ENCODE measurements at places on chromosomes 6 and 20.

GRCh38 chr6:3247255-3248146 lies 11.2 kb upstream of the PSMG4 start:
- peak; percentile 77 for DNase-seq

GRCh38 chr6:20705741-20706140 lies 171.5 kb downstream of the CDKAL1 start:
- DNase-seq = no peak

DNA sequence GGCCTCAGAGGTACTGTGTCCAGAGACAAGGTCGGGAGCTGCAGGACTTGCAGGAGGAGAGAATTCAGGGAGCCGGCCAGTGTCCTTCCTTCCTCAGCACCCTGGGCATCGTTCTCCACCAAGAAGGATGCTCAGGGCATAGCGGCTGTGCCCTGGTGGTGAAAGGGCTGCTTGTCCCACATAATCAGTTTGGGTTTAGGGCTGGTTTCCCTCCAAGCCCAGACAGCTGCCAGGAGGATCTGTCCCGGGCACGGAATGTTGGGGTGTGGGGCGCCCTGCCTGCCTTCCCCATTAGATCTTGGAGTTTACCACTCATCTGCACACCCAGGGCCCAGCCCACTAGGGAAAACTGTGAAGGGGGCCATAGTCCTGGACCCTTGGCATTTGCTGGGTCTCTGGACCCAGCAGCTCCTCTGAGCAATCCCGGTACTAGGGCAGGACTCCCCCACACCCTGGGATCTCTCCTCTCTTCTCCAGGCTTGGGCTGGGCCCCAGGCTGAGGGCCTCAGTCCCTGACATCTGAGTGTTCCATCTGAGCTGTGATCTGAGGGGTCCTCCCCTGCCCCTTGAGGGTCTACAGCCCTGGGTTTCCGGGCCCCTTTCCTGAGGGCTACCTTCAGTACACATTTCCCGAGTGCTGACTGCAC lies 18.6 kb upstream of the SPDEF start:
- DNase-seq = no peak

GRCh38 chr6:122401104-122401503 lies 1.7 kb downstream of the HSF2 start:
- no peak for DNase-seq

- no peak for DNase-seq
Observed at GRCh38 chr6:5110246-5110645, 25.1 kb downstream of the PPP1R3G start.

DNA sequence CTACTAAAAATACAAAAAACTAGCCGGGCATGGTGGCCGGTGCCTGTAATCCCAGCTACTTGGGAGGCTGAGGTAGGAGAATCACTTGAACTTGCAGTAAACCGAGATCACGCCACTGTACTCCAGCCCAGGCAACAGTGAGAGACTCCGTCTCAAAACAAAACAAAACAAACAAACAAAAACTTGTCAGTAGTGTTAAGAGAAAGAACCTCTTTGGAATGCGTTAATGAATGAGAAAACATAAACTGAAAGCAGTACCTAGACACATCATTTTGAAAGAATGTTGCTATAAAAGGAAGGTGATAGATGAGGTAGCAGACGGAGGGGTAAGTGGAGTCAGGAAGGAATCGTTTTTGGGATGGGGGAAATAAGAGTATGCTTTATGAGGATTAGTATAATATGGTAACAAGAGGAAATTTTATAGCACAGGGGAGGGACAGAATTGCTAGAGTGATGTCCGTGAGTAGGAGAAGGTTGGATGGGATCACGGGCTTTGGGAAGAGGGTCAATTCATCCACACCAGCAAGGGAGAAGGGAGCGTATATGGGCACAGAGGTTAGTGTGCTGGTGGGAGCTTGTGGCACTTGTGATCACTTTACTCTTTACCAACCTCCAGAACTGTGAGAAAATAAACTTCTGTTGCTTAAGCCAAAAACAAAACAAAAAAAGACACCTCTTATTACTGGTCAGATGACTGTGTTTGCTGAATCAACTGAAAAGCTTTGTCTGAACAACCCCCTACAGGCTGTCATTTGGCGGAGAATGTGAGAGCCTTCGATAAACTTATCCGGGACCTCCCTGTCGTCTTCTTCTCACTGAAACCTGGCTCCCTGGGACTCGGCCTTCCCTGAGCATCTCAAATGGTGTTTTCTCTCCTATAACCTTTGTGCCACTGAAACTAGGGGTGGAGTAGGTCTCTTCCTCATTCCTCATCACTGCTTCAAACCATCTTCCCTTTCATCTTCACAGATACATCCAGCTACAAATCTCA lies 48.9 kb upstream of the TFAP2A start:
- DNase-seq = no peak

DNA sequence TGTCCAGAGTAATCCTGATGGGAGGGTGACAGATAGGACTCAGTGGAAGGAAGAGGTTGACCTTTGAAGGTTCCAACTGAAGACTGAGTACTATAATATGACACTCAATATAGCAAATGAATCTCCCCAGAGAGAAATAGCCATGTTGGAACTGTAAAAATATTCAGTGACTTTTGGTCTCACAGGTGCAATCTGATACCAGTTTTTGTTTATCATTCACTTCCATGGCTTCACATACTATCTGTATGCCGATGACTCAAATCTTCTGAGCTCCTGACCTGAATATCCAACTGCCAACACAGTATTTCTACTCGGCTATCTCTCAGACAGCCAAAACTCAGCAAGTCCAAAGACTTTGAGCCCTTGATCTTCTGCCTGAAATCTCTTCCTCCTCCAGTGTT lies 21.8 kb upstream of the PKHD1 start:
- DNase-seq = no peak

DNA sequence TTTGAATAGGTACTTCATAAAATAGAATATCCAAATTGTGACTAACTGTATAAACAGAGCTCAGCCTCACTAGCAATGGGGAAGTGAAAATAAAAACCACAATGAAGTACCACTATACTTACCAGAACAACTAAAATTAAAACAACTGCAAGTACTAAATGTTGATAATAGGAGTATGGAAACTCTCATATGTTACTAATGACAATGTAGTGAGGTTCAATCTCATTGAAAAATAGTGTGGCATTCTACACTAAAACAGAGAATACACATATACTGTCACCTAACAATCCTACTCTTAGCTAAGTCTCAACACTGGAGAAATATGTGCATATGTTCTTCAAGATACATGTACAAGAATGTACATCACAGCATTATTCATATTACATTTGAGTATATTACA lies 132.0 kb upstream of the CARMIL1 start:
- no peak for DNase-seq

- no peak for DNase-seq
Observed at GRCh38 chr6:137589067-137589848, 95.1 kb upstream of the OLIG3 start.

- no peak for DNase-seq
Observed at GRCh38 chr6:85251300-85251699, 198.6 kb upstream of the NT5E start.

DNA sequence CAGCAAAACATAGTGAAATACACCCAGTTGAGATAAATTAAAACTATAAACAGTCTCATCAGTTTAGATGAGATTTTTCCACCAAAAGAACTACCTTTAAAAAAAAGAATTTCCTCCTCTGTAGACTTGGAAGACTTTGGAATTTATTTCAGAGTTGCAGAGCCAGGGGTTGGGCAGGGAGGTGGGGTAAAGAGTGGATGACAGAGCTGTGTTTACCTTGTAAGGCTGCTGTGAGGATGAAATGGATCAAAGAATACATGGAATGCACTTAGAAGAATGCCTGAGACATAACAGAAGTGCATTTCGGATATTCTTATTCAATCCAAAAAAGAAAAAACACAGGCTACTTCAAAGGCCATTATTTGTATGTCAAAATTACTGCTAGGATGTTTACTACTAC lies 6.4 kb upstream of the LY86 start:
- DNase-seq = no peak

DNA sequence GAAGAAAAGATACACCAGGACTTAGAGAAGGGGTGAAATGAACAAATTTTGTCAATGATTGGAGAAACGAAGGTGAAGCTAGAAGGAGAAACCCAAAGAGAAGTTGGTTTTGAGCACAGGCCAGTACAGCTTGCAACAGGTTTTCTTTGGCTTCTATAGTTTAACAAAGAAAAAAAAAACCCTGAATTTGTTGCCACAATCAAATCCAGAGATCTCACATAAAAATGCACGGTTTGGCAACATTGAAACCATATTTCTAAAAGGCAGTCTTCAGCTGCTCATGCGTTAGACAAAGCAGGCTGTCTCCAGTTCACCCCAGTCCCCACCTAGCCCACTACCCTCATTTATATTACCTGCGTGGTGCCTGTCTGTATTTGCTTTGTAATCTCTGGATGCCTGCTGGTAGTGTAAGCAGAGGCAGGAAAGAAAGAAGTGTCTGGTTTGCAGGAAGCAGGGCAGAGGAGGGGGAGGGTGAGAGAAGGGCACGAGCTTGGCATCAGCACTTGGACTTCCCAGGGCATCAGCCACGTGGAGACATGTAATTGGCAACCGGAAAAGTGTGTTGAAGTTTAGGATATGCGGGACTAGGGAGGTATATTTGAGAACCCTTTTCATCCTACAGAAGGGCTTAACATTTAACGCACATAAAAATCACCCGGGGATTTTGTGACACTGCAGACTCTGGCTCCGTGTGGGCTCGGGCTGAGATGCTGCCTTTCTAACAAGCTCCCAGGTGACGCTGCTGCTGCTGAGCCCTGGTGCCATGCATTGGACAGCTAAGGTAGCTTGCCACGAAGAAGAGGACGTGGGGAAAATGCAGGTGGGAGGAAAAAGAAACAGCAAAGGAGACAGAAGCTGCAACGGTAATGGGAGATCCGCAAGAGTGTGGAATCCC lies 14.4 kb downstream of the PFDN4 start:
- DNase-seq = no peak

- peak; percentile 23 for DNase-seq
Observed at GRCh38 chr6:150937132-150937906, 71.8 kb downstream of the MTHFD1L start.

GRCh38 chr6:150091476-150091875 lies 22.6 kb upstream of the ULBP3 start:
- DNase-seq = no peak

- DNase-seq = peak; percentile 100
Observed at GRCh38 chr6:136014454-136015437, 163.2 kb downstream of the PDE7B start.

DNA sequence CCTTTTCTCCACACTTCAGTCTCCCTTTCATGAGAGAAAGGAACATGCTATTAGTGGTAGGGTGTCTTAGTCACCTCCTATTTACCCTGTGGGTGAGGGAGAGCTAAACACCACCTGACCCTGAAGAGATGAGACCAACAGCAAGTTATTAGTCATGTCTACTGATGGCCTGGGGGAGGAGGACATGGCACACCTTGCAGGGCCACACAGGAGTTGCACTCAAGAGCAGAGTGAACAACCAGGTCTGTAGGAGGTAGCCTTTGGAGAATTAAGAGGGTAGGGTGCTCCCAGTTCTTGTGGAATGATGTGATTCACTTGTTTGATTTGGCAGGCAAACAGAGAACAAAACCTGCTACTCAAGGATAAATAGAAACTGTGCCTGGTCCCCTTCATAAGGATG lies 82.7 kb upstream of the FABP7 start:
- DNase-seq = no peak

GRCh38 chr6:149854532-149854931 lies 9.6 kb downstream of the LRP11 start:
- DNase-seq = no peak

DNA sequence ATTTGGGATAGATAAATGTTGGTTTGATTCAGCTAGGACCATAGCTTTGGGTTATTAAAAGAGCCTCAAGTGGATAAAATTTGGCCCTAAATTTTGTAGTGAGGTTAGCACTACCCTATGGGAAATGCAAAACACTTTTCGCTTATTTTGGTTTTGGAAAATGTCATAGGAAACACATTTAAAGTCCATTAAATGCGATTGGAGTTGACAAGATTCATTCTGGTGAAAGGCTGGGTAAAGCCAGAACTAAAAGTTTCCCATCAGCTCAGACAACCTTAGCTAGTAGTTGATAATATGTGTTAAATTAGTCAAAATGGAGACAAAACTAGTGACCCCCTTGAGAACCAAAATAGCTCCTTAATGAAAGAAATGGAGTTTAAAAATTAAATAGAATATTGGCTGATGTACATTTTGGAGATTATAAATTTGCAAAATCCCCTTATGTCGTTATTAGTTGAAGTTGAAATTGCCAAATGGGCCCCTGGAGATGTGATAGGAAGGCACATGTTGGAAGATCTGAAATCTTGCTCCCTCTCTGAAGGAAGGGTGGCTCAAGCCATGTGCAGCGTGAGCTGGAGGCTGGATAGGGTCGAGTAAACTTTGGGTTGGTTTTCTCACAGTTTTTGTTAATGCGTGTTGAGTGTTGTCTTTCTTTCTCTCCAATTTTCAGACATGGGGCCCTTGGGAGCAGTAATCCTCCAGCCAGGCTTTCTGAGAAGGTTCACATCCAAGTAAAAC lies 72.8 kb downstream of the CD83 start:
- no peak for DNase-seq

GRCh38 chr6:24922170-24922569 lies 13.6 kb downstream of the RIPOR2 start:
- no peak for DNase-seq

GRCh38 chr6:144341831-144342527 lies 56.8 kb downstream of the UTRN start:
- no peak for DNase-seq

DNA sequence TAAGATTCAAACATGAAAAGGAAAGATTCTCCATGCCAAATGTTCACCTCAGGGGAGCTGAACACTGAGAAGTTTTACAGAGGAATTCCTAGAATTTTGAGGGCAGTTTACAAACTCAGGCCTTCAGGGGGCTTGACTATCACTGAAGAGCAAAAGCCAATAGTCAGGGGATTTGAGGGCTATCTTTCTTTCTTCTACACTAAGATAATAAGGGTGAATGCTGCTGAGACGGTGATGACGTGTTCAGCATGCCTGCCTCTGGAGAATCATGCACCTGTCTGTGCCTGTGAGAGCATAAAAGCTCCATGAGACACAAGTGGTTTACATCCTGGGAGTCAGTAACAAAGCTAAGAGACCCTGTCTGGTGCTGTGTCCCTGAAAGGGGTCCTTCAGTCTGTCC lies 1085.6 kb downstream of the KIF16B start:
- DNase-seq = no peak

DNA sequence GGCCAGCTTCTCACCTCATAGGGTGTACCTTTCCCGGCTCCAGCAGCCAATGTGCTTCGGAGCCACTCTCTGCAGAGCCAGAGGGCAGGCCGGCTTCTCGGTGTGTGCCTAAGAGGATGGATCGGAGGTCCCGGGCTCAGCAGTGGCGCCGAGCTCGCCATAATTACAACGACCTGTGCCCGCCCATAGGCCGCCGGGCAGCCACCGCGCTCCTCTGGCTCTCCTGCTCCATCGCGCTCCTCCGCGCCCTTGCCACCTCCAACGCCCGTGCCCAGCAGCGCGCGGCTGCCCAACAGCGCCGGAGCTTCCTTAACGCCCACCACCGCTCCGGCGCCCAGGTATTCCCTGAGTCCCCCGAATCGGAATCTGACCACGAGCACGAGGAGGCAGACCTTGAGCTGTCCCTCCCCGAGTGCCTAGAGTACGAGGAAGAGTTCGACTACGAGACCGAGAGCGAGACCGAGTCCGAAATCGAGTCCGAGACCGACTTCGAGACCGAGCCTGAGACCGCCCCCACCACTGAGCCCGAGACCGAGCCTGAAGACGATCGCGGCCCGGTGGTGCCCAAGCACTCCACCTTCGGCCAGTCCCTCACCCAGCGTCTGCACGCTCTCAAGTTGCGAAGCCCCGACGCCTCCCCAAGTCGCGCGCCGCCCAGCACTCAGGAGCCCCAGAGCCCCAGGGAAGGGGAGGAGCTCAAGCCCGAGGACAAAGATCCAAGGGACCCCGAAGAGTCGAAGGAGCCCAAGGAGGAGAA lies 10.5 kb downstream of the GNAS-AS1 start:
- DNase-seq = no peak
